ENCODE measurements at places on chromosomes 3 and 15.

GRCh38 chr3:177295116-177295515 lies 97.8 kb upstream of the TBL1XR1 start:
- no peak for DNase-seq

DNA sequence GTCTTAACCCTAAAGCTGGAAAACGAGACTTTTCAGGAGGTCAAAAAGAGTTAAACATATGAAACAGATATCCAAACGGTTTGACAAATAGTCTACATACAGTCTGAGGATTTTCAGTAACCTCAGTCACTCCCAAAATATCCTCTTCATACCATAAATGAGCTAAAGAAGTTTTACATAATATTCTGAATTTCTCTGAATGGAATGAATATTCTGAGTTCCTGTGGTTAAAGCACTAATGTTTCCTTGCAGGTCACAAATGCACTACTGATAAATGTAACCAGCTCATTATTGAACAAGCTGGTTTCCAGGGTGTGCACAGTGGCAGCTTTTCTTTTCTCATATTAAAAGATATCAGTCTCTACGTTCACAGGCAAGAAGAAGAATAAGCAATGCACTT lies 137.4 kb upstream of the POU1F1 start:
- DNase-seq: no peak

- no peak for DNase-seq
These were observed 69.9 kb downstream of the LYZL4 start for GRCh38 chr3:42340466-42340865.

DNA sequence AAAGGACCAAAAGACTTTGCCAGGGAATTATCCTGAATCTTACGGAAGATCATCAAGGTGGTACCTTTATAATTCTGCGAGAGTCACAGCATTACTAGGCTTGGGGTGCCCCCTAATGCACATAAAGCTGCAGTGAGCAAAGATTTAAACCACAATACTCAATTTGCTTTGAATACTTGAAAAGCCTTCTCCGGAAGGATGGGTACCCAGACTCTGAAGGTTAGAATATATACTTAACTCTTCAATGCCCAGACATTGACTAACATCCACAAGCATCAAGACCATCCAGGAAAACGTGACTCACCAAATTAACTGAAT lies 117.8 kb upstream of the KCNH8 start:
- DNase-seq: no peak

- no peak for DNase-seq
These were observed 25.1 kb upstream of the POLG start for GRCh38 chr15:89359471-89360293.

DNA sequence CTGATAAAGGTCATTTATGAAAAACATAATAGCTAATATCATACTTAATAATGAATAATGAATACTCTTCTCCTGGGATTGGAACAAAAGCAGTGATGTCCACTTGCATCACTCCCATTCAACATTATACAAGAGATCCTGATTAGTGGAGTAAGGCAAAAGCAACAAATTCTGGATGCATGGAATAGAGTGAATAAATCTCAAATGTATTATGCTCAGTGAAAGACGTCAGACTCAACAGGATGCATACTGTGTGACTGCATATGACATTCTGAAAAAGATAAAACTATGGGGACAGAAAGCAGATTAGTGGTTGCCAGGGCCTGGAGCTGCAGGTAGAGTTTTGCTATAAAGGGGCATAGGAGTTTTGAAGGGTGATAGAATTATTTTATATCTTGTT lies 77.6 kb upstream of the ZBTB20 start:
- DNase-seq: no peak

- DNase-seq: no peak
These were observed 1.3 kb downstream of the PSMD2 start for GRCh38 chr3:184300378-184300720.

- no peak for DNase-seq
These were observed 61.8 kb downstream of the NPTN start for GRCh38 chr15:73571346-73571745.

- DNase-seq: no peak
These were observed 47.9 kb upstream of the CADPS start for GRCh38 chr3:62923066-62923465.

- DNase-seq: no peak
These were observed 17.4 kb downstream of the PXYLP1 start for GRCh38 chr3:141249041-141249440.
